T-cell (primary cell): ENCODE measurements at places on chromosomes 2 and 18. TPM values are rescaled to one million over a fixed set of nuclear protein-coding genes. Genes with fewer than 3 reads are reported as not detected.

Gene KLHL14
- 0.57 TPM for total RNA-seq

Gene ACVR1C
- total RNA-seq = 5.6 TPM

Gene SERPINB10
- not detected for total RNA-seq

Gene SKA1
- 0.70 TPM for total RNA-seq

Gene EGR4
- total RNA-seq = 0.28 TPM

Gene CHAC2
- 3.7 TPM for total RNA-seq

Gene DSG4
- not detected for total RNA-seq

Gene PRADC1
- 9.9 TPM for total RNA-seq

Gene DLX1
- total RNA-seq = not detected

Gene AFG3L2
- 31.6 TPM for total RNA-seq

Gene SP5
- total RNA-seq = not detected

Gene UGT1A5
- total RNA-seq = not detected

DNA sequence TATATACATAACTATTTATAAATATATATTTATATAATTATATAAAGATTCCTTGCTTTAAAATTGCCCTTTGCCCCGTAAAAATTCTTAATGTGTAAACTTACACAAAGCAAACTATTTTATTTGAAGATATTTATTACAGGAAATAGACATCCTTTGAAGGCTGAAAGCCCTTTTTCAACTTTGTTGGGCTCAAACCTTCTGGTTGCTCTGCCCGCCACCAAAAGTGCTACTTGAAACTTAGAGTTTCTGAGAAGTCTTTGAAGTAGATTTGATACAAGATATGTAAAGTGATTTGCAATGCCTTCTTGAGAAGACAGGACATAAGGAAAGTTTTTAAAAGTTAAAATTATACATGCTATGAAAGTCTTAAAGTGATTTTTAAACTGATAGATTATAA lies 36.6 kb upstream of the METAP1D start:
- DNase-seq = no peak

DNA sequence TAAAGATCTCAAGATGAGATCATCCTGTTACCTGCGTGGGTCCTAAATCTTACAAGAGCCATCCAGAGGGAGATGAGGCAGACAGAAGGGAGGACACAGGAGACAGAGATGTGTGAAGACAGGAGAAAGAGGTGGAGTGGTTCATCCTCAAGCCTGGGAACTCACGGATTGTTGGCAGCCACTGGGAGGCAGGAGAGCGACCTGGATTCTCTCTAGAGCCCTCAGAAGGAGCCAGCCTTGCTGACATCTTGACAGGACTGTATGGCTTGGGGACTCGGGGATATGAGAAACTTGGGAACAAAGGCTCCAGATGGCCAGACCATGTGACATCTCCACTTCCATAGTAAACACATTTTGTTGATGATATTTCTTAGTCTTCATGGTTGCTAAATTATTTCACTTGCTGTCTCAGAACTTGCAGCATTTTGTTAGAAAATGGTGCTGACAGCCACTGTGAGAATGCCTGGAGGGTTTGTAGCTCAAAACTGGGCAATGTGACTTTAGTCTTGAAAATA lies 57.8 kb upstream of the MC2R start:
- no peak for DNase-seq

GRCh38 chr2:40032650-40033319 lies 253.7 kb upstream of the THUMPD2 start:
- DNase-seq = no peak

DNA sequence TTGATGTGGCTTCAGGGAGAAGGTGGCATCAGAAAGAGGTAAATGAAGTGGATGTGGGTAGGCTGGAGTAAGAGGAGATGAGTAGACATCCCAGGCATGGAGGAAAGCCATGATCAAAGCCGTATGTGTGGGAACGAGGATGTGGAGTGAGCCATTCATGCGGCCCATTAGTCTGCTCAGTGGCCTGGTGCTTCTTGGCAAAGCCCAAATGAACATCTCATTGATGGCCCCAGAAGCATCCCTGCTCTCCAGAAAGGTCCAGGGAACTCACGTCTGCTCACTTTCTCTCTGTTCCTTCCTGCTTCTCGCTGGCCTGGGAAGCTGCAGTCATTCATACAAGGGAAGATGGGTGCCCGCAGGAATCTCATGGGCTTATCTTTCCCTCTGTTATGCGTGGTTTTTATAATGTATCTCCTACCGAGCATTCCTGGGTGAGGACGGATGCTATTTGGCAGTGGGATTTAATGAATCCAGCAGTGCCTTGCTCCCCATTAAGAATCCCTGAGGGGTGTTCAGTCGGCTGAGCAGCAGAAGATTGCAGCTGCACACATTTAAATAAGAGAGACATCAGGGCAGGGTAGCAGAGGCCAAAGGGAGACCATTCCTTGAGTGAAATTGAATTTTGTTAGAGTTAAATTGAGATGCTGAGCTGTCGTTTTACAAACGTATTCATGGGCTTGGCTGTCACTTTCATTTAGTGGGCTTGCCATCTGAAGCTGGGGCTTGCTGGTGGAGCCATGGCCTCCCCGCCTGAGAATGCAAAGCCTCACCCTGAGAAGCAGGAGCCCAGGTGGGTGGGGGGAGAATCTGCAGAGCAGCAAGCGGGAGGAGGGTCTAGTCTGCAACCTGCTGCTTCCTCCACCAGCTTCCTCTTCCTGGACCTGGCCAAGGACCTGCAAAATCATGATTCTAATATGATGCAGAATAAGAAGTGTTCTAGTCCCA lies 64.5 kb downstream of the LYPD1 start:
- DNase-seq = no peak

DNA sequence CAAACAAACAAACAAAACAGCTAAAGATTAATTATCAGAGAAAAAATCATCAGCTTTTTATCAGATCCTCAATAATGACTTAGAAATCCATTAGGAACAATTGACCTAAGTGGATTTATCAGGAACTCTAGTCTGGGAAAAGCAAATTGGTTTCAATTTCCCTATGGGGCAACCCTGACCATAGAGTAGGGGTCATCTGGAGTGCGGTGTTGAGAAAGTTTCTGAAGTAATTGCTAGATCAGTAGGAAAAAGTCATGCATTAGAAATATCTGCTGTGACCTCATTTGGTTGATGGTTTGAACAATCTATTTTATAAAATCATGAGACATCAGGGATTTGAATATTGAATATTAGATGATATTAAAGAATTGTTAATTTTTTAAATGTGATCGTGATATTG lies 507.9 kb downstream of the TXNL1 start:
- DNase-seq = no peak

DNA sequence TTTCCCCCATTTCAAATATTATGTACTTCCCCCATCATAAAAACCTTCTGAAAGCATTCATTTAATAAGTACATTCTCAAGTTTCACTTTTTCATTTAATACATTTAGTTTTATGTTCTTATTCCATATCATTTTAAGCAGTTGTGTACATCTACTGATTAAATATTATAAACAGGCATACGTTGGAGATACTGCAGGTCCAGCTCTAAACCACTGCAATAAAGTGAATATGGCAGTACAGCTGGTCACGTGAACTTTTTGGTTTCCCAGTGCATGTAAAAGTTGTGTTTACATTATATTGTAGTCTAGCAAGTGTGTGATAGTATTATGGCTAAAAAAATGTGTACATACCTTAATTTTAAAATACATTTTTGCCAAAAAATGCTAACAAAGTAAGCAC lies 48.7 kb downstream of the TET3 start:
- DNase-seq = no peak

- no peak for DNase-seq
Observed at GRCh38 chr2:30936977-30937376, 129.7 kb upstream of the CAPN13 start.

- DNase-seq = no peak
Observed at GRCh38 chr18:5417342-5417741, 121.8 kb upstream of the ZBTB14 start.

DNA sequence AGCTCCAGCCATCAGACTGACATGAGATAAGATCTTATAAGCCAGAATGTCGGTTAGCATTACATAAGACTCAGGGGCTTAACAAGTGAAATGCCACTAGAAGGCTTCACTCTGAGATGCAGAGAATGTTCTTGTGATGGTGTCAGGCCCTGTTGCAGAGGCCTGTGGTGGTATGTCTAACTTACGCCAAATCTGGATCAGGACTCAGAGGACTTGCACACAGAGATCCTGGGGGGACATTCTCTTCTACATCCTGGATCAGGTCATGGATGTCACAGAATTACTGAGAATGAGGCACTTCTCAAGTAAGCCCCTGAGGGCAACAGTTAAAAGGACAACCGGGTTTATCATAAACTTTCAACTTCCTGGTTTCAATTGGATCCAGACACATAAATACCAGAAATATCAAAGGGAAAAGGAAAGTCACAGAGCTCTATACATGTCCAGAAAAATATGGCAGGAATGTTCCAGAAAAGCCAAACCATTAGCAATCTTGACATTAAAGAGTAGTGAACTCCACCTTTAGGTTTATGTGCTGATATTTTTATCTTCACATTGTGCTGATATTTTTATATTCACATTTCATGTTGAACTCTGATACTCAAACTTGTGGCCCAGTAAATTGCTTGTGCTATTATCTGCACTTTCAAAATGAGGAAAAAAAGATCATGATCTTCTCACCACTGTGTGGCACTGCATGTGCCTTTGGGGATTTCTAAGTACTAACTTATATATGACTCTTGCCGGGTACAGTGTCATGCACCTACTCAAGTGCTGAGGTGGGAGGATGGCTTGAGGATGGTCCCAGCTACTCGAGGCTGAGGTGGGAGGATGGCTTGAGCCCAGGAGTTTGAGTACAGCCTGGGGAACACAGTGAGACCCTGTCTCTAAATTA lies 137.5 kb upstream of the RNF152 start:
- DNase-seq = no peak

- no peak for DNase-seq
Observed at GRCh38 chr2:205734436-205735037, 52.2 kb downstream of the NRP2 start.

- no peak for DNase-seq
Observed at GRCh38 chr2:236706288-236706687, 136.7 kb downstream of the ACKR3 start.

DNA sequence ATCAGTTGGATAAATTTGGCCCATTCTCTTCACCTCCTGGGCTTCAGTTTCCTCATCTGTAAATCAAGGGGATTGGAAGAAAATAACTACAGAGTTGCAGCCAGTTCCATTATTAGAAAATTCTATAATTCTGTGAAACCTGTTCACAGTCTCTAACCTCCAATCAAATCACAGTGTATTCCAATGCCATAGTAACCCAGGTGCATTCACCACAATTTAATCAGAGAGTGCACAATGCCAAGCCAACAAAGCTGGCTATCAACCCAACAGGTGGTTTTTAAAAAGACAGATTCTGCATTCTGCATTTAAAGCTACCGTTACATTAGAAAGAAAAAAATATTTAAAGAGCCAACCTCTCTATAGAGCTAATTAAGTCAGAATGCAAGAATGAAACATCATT lies 308.6 kb downstream of the RNF144A start:
- DNase-seq = no peak

DNA sequence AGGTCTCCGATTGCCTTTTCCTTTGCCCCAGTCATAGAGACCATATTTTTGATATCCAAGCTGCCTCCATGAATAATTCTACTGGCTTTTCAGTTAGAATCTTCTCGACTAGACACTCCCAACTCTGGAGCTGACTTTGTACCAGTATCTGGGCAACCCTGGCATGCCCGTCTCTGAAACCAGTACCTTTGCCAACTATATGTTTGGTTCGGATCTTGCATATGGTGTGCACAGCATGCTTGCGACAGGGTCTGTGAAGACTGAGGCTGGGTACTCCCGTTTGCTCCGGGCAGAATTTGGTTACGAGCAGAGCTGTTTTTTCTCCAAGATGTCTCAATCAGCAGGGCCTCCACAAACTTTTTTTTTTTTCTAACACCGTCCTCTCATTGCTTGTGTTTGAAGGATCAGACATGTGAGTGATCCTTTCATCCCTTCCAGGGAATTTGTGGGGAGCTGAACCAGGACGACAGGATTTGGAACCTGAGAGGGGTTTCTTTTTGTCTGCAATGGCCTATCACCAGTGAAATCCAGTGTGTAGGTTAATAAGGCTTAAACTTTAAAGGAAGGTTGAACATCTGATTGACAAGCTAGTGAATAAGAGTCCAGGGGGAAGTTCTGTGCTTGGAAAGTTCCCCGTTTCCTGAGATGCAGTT lies 322.3 kb downstream of the MYCN start:
- no peak for DNase-seq

- no peak for DNase-seq
Observed at GRCh38 chr2:98697651-98698337, 33.1 kb downstream of the MGAT4A start.

- no peak for DNase-seq
Observed at GRCh38 chr2:127157651-127158485, 50.9 kb upstream of the BIN1 start.

GRCh38 chr2:85148190-85148589 lies 15.0 kb downstream of the TCF7L1 start:
- DNase-seq = no peak

DNA sequence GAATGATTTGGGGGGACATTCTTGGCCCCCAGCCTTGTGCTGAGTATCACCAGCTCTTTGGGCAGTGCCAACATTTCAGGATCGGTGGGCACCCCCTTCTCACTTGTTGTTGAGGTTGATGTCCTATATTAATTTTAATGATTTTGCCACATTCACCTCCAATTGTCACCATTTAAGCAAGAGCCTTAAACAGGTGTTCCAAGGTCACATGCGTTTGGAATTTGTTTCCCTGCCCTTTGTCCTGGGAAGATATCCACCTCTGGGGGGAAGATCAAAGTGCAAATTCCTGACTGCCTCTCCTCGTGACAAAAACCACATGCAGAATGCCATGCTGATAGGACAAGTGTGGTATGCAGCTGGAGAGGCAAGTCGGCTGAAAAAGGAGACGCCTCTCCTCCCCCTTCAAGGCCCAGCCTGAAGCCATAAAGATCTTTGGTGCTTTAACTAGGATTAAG lies 72.5 kb upstream of the ID2 start:
- DNase-seq = no peak

DNA sequence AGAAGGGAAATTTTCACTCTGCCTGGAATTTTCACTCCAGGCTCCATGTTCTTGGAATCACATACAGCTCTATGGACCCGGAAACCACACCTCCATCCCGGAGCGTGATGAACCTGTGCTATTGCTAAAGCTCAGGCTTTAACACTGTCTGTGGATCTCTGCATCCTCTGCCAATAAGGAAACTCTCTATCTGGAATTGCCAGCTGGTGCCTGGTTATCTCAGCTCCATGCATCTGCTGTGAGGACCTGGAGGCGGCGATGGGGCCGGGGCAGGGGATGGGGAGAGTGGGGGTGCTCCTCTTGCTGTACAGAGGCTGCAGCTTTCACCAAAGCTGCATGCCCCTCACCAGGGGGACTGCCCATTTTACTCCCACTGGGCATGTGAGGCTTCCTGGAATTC lies 754.0 kb upstream of the SOX11 start:
- DNase-seq = no peak
